ENCODE measurements at places on chromosomes 1 and 21.

GRCh38 chr1:178921499-178921898, 50.6 kb upstream of the ANGPTL1 start:
- DNase-seq = no peak

DNA sequence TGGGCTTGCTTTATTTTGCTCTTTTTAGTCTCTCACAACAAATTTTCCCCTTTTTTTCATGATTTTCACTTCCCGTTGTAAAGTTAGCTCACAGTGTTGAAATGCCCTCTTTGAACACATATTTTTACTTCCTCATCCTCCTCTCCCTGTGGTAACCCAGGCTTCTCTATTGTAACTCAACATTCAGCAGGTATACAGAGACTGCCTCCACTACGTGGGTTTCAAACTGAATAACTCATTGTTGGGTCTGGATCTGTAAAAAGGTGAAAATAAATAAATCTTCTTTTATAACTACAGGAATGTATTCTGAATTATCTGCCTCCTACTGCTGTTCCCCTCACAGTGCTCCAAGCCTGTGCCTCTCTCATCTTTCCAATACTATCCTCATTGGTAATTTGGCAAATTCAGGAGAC, 166.4 kb downstream of the RUNX1 start:
- DNase-seq = no peak

- DNase-seq = no peak
Observed at GRCh38 chr1:110877364-110877763, 4.4 kb downstream of the CD53 start.

DNA sequence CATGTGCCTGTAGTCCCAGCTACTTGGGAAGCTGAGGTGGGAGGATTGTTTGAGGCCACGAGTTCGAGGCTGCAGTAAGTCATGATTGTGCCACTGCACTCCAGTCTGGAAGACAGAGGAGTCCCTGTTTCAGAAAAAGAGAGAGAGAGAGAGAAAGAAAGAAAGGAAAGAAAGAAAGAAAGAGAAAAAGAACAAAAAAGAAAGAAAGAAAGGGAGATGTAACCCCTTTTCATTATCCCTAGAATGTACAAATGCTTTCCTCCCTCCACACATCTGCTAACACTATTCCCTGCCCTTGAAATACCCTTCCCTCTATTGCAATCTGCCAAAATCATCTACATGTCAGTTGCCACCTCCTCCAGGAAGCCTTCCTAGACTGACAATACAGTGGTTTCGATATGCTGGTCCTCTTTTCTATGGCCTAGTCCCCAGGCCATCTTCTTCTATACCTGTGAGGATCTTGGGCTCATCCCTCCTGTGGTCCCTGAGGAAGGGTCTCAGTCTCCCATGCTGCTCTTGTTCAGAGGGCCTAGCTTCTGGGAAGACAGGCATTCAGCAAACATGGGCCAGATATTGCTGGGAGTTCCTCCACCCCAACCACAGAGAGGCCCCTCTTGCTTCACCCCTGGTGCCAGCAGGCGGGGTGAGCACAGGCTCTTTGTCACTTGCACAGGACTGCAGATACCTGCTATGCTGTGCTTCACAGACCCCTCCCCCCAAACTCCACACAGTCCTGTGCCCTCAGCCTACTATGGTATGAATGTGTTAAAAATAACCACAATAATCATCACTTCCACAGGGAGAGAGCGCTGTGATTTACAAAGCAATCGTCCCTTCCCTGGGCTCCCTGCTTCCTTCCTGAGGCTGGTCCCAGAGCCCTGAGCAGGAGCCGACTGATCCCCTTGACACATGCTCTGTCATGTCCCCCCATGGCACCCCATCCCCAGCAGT, 14.1 kb downstream of the ADGRB2 start:
- no peak for DNase-seq

GRCh38 chr21:30831194-30831765, 1.7 kb upstream of the KRTAP7-1 start:
- DNase-seq = no peak

DNA sequence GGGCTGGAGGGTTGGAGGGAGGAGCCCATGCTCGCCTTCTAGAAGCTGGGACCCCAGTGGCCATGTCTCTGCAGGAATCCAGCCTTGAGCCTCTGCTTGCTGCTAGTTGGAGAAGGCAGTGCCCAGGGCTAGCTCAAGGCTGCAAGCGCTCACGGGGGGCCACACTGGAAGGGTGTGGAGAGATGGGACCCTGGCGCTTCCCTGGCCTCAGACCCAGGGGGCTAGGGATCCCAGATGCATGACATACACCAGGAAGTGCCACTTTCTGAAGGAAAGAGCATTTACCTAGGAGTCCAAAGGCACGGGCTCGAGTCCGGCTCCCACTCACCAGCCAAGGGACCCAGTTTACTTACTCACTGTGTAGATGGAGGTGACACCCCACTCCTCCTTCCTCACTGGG, 32.6 kb downstream of the NENF start:
- DNase-seq = no peak

DNA sequence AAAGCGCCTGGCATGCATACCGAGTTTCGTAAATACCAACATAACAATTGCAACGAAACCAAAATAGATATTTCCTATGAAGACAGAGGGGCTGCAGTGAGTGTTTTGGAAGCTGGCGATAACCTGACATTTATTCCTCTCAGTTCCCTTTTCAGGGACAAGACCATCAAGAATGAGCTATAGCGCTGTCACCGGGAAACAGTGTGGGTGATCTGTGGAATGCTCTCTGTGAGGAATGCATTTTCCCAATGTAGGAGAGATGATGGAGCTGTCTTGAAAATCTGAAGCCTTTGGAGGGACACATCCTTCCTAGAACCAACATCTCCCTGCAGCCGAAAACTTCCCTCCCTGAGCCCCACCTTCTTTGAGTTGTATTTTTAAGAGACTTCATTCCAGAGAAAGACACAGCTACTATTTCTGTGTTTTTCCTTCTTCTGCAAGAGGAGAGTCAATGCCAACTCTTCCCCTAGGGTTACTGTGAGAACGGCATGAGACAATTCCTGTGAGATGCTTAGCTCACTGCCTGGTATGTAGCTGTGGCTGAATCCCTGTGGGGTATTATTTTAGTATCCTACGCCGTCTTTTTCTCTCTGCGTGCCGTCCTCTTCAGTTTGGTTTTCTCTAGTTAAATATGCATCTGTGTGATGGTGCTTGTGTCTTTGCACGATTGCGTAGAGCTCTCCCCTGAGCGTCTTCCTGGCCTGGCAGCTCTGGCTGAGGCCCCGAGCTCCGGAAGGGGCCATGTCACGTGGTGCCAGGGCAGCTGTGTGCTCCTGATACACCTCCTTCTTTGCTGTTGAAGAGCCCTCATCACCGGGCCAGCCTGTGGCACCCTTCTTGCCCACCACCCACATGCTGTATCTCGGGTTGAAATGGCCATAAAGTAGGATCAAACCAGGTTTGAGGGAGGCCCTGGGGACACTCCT, 45.2 kb downstream of the AJAP1 start:
- no peak for DNase-seq

GRCh38 chr1:59986516-59987310, 60.1 kb upstream of the CYP2J2 start:
- no peak for DNase-seq

DNA sequence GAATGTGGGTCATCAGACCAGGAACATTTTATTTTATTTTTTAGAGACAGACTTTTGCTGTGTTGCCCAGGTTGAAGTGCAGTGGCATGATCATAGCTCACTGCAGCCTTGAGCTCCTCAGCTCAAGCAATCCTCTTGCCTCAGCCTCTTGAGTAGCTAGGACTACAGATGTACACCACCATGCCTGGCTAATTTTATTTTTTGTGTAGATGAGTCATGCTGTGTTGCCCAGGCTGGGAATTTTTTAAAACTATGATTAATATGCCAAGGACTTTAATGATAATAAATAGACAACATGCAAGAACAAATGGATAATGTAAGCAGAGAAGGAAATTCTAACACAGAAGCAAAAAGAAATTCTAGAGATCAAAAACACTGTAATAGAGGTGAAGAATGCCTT, 142.4 kb downstream of the AK5 start:
- DNase-seq = no peak

GRCh38 chr21:29637134-29637533, 302.7 kb downstream of the GRIK1 start:
- no peak for DNase-seq

DNA sequence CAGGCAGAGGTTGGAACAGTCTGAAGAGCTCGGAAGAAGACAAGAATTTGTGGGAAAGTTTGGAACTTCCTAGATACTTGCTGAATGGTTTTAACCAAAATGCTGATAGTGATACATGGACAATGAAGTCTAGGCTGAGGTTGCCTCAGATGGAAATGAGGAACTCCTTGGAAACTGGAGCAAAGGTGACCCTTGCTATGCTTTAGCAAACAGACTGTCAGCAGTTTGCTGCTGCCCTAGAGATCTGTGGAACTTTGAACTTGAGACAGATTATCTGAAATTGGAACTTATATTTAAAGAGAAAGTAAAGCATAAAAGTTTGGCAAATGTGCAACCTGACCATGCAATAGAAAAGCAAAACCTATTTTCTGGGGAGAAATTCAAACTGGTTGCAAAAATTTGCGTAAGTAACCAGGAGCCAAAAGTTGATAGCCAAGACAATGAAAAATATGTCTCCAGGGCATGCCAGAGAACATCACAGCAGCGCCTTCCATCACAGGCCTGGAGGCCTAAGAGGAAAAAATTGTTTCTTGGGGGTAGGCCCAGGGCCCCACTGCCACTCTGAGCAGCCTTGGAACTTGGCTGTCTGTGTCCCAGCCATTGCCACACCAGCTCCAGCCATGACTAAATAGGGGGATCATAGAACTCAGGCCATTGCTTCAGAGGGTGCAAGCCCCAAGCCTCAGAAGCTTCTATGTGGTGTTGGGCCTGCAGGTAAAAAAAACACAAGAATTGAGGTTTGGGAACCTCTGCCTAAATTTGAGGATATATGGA, 675.3 kb downstream of the LTN1 start:
- DNase-seq = no peak

DNA sequence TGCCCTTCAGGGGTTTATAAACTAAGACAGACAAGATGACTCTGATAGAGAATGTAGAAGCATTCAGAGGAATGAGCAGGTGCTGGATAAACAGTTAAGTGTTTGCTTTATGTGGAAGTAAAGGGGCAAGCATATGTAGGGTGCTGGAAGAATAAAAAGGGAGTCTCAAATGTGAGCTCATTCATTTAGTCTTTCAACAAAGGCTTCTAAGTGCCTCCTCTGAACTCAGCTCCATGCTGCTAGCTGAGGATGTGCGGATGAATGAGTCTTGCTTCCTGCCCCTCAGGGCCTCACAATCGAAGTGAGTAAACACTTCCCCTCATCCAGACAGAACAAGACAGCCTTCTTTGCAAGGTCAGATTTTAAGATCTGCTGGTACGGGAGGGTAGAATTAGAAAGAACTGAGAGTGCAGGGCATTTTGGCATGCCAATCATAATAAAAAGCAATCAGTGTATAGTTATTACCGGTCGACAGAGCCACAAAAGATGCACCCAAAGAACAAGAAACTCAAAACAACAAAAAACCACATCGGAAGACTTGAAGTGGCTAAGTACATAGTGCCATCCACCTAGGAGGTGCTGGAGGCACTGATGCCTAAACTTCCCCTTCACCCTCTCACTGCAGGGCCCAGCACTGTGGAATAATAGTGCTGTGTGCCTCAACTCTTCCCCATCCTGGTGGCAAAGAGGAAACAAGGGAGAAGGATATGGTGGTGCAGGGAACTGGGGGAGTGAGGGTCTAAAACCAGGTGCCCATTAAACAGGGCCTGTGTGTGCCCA, 69.8 kb downstream of the TNR start:
- DNase-seq = no peak

GRCh38 chr21:45887788-45888187, 93.8 kb upstream of the COL6A1 start:
- DNase-seq = no peak

DNA sequence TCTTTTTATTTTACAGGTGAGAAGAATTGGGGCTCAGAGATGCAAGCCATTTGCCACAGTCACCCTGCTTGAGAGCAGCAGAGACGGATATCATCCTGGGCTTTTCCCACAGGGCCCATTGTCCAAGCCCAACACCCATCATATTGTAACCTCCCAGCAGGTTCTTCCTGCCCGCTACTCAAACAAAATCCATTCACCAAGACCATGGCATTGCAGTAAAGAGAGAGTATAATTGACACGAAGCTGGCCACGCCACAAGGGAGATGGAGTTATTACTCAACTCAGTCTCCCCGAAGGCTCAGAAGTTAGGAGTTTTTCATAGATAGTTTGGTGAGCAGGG, 60.9 kb upstream of the KLHDC7A start:
- DNase-seq = no peak

DNA sequence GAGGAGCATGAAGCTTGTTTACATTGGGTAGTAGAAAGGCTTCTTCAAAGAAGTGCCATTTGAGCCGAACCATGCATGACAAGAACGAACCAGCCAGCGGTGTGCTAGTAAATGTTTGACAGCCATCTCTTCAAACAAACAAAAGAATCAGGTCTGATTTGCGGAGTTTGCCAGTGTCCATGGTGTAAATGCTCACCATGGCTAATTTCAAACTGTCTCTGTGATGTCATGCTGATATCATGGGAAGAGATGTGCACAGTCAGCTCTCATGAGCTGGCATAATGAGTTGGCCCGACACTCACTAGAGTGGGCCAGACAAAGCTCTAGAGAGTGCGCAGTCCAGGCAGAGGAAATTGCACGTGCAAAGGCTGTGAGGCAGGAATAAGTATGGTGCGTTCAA, 101.1 kb downstream of the KAZN start:
- no peak for DNase-seq

DNA sequence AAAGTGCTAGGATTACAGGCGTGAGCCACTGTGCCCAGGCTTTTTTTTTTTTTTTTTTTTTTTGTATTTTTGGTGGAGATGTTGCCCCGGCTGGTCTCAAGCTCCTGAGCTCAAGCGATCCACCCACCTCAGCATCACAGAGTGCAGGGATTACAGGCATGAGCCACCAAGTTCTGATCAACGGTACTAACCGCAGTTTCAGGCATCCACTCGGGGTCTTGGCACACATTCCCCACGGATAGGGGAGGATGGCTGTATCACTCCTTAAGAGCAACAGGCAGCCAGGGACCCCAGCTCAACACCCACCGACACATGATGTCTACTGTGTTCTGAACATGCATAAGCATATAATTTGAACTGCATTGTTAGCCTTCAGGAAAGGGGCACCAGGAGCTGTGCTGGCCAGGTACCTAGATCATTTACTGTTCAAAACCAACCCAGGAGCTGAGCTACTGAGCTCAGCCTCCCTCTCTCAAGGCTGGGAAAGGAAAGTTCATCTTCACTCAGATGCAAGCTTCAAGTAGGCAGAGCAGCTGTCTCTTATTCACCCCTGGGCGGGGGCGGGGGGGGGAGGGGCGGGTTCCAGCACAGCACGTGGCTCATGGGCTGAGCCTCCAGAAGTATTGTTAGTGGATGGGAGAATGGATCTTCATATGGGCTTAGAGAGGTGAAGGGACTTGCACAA, 24.7 kb downstream of the CAPZB start:
- DNase-seq = no peak

GRCh38 chr1:222124602-222125001, 382.7 kb upstream of the DUSP10 start:
- no peak for DNase-seq

- DNase-seq = no peak
Observed at GRCh38 chr21:14690886-14691285, 144.8 kb upstream of the SAMSN1 start.

DNA sequence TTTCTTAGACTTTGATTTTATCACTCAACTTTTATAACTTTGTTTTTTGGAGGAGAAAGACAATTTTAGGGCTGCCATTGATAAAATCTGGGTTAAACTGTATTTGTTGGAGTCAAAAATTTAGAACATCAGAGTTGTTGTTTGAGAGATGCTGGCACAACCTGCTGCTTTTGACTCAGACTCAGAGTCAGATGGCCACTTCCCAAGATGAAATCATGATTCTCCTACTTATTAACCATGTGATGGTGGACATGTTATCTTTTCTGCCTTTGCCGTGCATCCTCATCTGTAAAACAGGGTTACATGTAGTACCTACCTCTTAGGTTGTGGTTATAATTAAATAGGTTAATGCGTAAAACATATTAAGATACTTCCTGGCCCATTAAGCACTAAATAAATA, 71.2 kb downstream of the PLA2G4A start:
- no peak for DNase-seq
